C1 segment of cervical spinal cord (tissue), 14 donors: ENCODE measurements at places on chromosomes 1 and 21.

GRCh38 chr1:226637147-226637935 is 88.8 kb downstream of the STUM start:
- DNase-seq = no peak

DNA sequence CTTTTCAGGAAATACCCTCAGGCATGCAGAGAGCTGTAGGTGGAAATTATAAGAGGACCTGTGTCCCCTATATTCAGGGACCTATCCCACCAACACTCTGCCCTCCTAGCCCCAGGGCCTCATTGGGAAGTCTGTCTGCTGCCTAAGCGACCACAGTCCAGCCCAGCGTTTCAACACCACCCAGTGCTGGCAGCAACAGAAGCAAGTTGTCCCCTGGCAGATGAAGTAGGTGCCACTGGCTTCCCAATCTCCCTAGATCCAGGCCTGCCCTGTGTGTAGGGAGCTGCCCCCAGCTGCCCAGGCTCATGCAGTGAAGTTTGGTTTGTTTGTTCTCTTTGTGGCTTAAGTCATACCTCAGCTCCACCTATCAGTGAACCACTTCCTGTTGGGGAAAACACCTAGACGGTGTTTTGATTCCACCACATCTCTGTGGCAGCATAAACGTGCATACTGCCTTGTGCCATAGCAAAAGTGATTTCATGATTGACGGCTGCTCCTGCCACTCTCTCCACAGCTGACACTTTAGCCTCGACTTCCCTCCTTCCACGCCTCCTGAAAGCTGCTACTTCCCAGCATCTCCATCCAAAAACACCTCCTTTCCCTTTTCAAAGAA is 8.1 kb upstream of the LEFTY1 start:
- no peak for DNase-seq

DNA sequence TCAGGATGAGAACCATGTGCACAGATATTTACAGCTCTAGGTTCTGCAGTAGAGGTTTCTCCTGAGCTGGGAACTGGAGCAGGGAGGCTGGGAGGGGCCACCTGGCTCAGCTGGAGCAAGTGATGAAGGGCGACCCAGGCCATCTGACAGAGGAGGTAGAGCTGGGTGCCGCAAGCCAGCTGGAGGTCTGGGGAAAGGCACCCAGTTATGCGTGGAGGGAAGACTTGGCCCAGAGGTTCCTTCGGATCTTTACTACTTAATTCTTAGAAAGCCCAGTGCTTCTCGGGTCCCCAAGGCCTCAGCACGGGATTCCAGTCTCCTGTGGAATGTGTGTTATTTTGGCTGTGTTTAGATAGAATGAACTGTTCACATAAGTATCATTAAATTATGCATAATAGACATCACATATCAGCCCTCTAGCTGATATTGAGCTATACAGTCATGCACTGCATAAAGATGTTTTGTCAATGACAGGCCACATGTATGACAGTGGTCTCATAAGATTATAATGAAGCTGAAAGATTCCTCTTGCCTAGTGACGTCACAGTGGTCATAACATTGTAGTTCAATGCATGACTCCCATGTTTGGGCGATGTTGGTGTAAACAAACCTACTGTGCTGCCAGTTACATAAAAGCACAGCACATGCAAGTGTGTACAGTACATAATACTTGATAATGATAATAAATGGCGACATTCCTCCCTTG is 245.1 kb downstream of the RHOU start:
- no peak for DNase-seq

DNA sequence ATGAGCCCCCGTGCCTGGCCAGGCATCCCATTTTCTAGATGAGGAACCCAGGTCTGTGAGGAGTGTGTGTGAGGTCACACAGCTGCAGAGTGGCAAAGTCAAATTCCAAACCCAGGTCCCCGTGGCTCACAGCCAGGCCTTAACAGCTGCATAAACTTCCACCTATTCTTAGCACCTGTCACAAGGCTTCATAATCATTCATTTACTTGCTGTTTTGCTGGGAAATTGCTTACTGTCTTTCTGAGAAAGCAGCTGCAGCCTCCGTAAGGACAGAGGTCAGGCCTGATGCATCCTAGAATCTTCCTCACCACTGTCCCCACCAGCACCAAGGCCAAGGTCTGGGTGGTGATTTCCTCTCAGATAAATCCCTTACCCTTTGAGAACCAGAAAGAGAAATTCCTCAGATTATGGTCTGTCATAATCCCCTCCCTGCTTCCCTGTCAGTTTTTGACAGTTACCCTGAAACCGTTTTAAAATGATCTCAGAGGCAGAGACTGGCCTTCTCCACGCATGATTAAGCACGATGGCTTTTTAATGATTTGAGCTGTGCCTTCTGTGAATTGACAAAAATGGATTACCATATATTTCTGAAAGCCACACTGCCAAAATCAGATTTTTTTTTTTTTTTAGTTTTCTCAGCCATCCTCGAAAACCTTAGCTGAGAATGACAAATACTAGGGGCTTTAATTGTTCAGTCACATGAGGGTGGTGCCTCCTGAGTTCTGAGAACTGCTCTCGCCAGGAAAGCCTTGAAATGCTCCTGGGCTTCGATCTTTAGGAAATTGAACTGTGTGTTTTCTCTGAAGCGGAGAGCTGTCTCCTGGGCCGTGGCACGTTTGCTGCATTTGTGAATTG is 70.0 kb upstream of the SELENON start:
- DNase-seq = no peak

DNA sequence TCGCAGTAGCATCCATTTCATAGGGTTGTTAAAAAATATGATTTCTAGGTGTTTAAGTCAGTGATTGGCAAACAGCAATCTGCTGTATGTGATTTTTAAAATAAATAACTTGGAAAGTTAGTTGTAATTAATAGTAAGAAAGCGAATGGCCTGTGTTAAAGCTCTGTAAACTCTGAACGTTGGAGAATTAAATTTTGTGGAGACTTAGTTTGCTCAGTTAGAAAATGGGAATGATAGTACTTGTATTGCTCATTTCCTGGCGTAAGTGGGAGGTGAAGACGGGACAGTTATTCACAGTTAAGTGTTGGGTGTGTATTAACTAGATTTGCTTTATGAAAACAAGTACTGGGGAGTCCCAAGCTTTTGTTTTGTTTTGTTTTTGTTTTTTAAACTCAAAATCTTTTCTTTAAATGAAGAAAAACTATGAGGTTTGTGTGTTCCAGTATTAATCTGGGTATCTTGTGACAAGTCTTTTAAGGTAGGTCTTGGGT is 995 bp downstream of the CACYBP start:
- DNase-seq = no peak

- DNase-seq = no peak
Observed at GRCh38 chr1:21149430-21149854, 27.3 kb downstream of the EIF4G3 start.

- no peak for DNase-seq
Observed at GRCh38 chr21:28083350-28083749, 909.3 kb downstream of the LTN1 start.
